ENCODE measurements at places on chromosomes 7 and 10.

GRCh38 chr10:116716381-116716780 is 26.0 kb downstream of the HSPA12A start:
- no peak for DNase-seq

DNA sequence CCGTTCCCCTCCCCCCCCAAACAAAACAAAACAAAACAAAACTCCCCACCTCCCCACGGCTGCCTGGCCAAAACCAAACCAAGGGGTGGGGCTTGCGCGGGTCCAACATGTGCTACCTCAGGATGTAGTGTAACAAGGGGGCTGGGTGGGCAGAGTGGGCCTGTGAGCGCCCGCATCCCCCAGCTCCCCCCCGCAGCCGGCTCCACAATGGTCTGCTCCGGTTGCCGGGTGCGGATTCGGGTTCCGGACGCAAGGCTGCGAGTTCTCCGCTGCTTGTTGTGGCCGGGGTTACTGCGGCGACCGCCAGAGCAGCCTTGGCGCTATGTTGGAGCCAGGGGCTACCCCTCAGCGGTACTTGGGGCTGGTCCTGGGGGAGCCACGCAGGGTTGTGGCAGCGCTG is 4.9 kb downstream of the C10orf143 start:
- DNase-seq, result no peak

DNA sequence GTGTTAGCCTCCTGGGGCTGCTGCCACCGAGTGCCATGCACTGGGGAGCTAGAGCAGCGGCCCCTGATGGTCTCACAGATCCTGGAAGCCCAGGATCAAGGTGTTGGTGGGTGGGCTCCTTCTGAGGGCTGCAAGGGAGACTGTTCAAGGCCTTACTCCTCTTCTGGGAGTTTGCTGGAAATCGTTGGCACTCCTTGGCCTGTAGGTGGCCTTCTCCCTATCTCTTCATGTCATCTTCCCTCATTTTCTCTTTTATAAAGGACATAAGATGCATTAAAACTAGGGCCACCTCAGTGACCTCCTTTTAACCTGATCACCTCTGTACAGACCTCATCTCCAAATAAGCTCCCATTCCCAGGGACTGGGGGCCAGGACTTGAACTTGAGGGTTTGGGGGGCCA is 27.0 kb upstream of the ZNF862 start:
- DNase-seq, result no peak

GRCh38 chr10:13079776-13080050 is 20.2 kb upstream of the OPTN start:
- no peak for DNase-seq

- no peak for DNase-seq
Measured at GRCh38 chr7:156106107-156106426, 293.8 kb upstream of the SHH start.

GRCh38 chr7:130960208-130960988 is 226.4 kb upstream of the KLF14 start:
- DNase-seq, result peak; percentile 49

GRCh38 chr10:78406648-78407008 is 373.0 kb downstream of the RPS24 start:
- no peak for DNase-seq

DNA sequence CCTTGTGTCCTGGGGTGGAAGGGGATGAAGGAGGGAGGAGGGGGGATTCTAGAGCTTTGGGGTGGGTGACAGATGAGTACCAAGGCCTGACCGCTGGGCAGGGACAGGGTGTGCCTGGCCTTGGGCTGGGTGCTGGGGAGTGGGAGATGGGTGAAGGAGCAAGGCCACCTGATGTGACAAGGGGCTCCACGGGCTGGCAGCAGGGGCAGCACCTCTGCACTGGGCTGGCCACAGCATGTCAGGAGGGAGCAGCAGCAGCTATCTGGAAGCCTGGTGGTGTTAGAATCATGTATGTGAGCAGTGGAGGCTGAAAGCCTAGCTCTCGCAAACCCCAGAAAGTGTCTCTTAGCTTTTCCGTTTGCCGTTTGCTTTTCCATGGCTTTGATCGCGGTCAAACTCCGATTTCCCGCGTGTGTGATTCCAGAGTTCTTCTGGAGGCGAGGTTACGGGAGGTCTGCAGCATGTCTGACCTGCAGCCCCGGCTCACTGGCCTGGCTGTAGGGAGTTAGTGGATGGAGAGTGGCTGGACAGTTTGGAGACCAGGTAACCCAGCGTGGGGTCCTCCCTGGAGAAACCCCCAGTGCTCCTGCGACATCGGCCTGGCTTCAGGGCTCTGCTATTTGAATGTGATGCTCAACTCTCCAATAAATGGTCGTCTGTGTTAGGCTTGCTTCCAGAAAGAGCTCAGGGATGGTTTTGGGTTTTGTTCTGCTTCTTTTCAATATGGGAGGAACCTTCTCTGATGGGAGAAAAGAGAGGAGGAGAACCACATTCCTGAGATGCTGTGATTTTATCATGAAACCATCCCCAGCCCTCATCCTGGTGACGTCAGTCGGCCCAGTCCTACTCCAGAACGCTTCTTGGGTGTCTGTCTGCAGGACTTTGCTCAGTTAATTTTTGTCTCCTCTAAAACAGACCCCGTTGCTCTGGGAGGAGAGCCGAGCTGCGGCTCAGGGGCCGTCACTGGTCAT is 105.5 kb downstream of the CUX1 start:
- no peak for DNase-seq

GRCh38 chr7:95737828-95738505 is 34.4 kb upstream of the DYNC1I1 start:
- no peak for DNase-seq

DNA sequence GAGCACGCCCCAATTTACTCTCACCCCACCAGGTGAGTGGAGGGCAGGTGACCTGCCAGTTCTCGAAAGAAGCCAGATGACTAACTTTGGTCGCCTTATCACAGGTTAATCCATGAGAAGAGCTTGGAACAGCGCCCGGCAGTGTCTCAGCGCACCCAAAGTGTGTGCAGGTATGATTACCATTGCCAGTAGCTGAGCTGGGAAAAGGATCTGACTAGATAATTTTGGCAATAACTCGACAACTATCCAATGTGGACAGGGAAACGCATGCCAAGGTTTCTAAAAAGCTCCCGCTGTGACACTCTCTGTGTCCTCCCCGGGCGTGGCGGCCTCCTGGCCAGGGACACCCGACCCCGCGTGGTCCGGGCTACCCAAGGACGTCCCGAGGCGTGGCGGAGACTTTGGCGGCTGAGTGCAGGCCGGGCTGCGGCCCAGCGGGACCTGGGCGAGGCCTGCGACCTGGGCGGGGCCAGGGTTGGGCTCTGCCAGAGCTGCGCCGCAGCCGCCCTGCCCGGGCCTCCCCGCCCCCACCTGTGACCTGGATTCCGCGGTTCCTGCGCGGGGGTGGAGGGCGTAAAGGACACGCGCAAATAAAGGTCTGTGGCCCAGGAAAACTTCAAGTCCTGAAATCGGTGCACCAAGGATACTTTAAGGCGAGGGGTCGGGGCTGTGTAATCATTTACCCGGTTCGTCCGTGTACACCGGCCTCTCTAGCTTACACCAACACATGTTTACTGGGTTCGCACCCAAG is 13.7 kb upstream of the WAPL start:
- peak; percentile 34 for DNase-seq
